Fibroblast of skin of left quadriceps (primary cell): ENCODE measurements at places on chromosomes 2 and 18.

DNA sequence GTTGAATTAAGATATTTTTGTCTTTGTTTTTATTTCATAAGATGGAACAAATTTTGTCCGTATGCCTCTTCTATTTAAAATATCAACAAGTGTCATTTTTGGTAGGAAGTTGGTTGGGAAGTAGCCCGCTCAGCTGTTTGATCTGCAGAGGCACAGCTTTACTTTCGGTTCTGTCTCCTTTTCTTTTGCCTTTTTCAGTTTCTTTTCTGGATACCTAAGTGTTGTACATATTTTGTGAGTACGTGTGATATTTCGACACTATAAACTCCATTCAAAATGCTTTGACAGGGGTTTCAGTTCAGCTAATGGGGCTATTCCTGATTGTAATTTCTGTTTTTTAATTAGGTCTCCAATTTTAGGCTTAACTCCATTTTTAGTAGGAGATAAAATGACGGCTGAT, 1785.0 kb upstream of the LRRTM1 start:
- DNase-seq = no peak

DNA sequence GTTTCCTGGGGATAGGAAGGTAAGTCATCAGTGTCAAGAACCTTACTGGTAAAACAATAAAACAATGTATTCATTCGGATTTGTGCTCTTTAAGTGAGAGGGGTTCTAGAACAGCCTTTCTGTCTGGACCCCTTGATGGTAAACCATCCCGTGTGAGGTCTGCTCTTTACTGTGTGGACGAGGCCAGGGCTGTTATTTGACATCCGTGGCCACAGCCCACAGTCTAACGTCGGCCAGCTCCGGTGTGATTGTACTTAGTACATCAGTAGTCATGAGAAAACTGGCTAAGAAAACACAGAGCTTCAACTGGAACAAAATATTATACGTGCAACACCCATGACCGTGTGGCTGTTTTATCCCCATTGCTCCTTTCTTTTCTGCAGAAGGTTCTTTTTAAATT, 62.0 kb downstream of the SLC35F5 start:
- DNase-seq = no peak

GRCh38 chr2:139374296-139374850, 594.2 kb upstream of the NXPH2 start:
- no peak for DNase-seq

DNA sequence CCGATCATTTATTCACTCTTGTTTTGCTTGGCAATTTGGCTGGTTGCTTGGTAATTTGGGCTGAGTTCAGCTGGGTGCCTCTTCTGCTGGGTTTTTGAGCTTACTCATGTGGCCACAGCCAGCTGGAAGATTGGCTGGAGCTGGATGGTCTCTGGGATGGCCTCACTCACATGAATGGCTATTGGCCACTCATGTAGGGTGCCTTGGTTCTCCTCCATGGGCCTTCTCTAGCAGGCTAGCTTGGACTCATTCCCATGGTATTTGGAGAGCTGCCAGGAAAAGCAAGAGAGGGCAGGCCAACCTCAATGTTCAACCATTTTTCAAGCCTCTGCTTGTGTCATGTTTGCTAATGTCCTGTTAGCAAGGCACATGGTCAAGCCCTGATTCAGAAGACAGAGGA, 16.9 kb downstream of the ZAP70 start:
- no peak for DNase-seq

DNA sequence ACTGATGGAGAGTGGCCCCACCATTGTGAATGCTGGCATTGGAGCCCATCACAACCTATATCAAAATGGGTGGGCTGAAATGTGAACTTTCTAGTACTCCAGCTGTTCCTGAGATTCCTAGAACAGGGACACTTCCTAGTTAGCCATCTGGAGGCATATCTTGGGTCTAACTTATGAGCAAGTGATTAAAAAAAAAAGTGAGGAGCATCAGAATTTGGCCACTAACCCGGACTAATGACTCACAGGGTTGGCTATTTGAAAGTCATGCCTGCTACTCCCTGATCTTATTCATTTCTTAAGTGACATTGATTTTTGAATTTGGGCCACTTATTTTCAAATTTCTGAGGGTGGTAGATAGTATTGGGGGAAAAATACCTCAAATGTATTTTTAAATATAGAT, 216.6 kb downstream of the HRH4 start:
- DNase-seq = no peak

DNA sequence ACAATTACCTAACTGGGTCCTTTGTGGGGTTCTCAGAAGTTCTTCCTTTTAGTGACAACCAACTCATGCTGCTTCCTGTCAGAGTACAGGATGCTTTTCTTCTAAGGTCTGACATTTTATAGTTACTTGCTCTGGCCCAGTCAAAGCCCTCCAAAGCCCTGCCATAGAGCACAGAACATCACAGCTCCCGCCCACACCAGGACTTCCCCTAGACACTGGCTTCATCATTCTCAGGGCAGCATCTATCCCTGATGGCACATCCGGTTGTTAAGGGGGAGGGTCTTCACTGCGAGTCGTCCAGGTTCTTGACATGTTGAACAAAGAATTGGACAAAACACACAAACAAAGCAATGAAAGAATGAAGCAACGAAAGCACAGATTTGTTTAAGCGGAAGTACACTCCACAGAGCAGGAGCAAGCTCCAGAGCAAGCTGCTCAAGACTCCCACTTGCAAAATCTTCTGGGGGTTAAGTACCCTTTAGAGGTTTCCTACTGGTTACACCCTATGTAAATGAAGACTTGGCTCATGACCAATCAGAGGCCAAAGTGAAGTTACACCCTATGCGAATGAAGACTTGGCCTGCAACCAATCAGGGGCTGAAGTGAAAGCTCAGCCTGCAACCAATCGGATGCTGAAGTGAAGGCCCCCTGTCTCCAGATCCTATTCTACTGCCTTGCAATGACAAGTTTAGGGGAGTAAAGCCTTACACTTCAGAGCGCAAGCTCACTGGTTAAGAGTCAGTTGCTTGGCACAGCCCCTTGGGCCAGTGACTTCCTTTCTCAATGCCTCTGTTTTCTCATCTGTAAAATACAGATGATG, 79.0 kb downstream of the HDAC4 start:
- no peak for DNase-seq

GRCh38 chr2:151682459-151683003, 51.7 kb downstream of the NEB start:
- no peak for DNase-seq
